ENCODE measurements at places on chromosomes 7 and 10.

DNA sequence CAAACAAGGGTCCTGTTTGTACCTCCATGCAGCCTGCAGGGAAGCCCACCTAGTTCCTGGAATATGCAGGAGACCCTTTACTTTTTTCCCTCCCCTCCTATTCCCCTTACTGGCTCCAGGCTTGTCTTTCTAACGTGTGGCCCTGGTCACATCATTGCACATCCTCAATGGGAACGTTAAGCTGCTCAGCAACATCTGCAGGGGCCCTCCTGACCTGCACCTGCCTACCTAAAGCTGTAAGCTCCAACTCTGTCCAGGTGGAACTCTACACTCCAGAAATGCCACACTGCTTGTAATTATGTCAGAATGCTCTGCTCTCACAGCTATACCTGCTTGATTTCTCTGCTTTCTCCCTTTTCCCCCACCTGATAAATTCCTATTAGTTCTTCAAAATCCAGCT is 72.1 kb downstream of the ARMC3 start:
- no peak for DNase-seq

- no peak for DNase-seq
These were observed 15.1 kb downstream of the ATP6V1F start for GRCh38 chr7:128877756-128878120.

DNA sequence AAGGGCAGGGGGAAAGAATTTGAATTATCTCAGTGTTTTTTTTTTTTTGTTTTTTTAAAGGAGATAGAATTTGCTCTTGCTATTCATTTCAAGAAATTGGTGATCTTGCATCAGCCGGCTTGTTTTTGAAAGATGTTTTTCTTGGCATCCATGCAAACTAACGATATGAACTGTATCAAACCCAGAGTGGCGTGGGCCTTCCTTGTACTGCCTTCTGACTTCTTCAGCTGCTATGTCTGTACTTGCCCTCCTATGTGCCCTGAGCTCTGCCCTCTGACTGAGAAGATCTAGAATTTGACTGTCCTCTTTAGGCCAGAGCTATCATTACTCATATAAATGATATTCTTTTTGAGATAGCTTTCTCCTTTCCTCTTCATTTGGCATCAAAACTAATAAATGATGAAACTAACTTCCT is 183.1 kb downstream of the EXOC4 start:
- no peak for DNase-seq

GRCh38 chr7:135862586-135863340 is 114.2 kb upstream of the FAM180A start:
- DNase-seq = peak; percentile 89

DNA sequence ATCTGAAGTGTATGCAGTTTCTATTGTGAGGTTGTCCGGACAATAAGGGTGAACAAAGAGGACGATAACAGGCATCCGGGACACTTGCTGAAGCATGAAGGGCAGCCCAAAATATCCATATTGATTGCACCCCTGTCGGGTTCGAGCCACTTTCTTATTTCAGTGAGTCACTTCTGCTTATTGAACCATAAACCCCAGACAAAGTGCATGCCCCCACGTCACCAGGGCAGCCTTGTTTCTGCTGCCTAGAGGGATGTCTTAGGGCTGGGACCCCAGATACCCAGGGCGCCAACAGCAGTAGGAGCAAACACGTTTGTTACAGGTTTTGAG is 175.3 kb upstream of the LYZL1 start:
- no peak for DNase-seq

- DNase-seq = no peak
These were observed 5.4 kb downstream of the KIF11 start for GRCh38 chr10:92598321-92598720.

DNA sequence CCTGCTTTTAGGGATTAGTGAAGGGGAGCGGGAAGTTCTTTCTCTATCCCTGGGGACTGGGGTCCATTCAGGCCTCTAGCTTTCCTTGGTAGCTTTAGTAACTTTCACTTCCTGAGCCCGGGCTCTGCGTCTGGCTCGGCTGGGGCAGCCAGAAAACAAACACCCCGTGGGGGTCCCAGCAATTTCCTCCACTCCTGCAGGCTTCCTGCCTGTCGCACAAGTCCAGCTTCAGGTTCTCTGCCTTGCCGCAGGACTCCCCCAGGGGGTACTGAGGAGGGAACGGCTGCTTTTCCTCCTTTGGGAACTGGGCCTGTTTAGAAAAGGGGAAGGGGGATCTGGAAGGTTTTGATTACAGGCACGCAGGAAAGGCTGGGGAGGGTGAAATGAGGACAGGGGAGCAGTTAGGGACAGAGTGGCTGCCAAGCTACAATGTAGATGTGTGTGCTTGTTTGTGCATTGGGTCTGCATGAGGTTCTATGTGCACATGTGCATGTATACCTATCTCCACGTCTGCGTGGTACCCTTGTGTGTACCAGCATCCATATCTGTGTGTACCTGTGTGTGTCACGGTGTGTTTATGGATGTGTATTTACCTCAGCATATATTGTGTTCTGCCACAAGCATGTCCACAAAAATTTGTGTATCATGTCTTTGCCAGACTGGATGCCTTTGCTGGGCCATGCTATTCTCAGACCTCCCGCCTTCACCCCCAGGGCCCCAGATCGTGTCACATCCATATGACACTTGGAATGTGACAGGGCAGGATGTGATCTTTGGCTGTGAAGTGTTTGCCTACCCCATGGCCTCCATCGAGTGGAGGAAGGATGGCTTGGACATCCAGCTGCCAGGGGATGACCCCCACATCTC is 2.0 kb downstream of the KAZALD1 start:
- DNase-seq = no peak

GRCh38 chr10:42879380-42880254 is 97.0 kb downstream of the BMS1 start:
- no peak for DNase-seq

DNA sequence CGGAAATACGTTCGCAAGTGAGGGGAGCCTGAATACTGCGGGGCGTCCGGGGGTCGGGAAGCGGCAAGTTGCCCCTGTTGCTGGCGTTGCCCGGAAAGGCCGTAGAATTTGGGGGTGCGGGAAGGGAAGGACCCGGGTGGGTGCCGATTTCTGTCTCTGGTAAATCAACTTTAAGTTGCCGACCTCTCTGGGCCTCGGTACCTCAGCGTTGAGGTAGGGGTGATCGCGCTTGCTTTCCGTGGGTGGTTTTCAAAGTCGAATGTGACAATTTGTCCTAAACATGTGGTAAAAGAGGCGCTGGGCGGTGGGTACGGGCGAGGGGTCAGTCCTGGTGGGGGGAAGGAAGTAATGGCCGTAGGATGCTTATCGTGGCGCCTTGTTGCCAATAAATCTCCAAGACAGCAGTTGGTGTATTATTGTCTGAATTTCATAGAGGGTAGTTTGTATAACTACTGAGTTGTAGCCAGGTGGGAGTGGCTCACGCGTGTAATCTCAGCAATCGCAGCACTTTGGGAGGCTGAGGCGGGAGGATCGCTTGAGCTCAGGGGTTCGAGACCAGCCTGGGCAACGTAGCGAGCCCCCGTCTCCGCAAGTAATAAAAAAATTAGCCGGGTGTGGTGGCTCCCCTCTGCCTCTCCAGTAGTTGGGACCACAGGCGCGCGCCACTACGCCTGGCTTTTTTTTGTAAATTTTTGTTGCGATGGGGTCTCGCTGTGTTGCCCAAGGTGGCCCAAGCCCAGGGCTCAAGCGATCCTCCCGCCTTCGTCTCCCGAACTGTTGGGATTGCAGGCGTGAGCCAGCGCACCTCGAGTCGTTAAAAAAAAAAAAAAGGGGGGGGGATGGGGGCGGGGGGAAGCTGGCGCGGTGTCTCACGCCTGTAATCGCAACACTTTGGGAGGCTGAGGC is 644 bp downstream of the BUD23 start:
- no peak for DNase-seq

- DNase-seq = no peak
These were observed 16.0 kb downstream of the SAMD8 start for GRCh38 chr10:75127471-75127870.

DNA sequence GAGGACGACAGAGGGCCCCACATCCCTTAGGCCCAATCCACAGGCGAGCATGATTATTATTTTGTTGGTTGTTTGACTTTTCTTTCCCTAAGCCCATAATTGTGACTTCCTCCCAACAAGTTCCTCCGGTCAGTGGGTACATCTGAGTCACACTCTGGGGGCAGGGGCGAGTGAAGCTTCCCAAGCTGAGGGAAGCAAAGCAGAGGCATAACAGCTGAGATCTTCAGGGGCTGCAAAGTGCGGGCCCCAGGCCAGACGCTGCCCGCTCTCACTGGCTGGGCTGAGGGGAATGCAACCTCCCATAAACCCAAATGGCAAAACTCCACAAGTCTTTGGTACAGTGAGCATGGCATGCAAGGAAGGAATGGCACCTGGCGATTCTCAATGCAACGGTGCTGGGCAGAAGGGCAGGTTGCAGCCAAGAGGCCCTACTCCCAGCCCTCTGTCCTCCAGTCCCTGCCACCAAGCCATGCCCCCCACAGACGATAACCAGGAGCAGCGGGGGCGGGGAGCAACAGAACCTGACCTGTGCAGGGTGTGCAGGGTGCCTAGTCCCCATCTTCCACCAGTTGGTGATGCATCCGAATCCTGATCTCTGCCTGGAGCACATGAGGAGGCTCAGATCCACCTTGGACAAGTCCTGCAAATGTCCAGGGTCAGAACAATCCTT is 25.3 kb downstream of the TNS3 start:
- DNase-seq = no peak

DNA sequence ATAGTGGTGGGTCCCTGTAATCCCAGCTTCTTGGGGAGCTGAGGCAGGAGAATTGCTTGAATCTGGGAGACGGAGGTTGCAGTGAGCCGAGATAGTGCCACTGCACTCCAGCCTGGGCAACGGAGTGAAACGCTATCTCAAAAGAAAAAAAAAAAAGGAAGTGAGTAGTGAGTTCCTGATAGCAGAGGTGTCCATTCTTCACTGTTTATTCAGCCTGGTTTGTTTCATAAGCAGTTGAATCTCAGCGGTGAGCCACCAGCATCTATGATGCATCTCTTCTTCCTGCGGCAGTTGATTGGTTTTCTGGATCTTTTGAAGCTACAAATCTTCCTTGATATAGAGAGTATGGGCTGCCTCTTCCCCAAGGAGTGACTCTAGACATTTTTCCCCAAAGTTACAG is 316.1 kb upstream of the MTPN start:
- DNase-seq = no peak

- no peak for DNase-seq
These were observed 19.5 kb upstream of the CARD11 start for GRCh38 chr7:3063016-3063753.

- DNase-seq = peak; percentile 6
These were observed 1110.6 kb downstream of the TYW1 start for GRCh38 chr7:68107261-68107660.

- no peak for DNase-seq
These were observed 135.7 kb upstream of the GDF10 start for GRCh38 chr10:47164126-47164799.

- no peak for DNase-seq
These were observed 65.7 kb upstream of the INSIG1 start for GRCh38 chr7:155231941-155232340.

GRCh38 chr7:75989500-75990388 is 4.7 kb downstream of the TMEM120A start:
- no peak for DNase-seq

DNA sequence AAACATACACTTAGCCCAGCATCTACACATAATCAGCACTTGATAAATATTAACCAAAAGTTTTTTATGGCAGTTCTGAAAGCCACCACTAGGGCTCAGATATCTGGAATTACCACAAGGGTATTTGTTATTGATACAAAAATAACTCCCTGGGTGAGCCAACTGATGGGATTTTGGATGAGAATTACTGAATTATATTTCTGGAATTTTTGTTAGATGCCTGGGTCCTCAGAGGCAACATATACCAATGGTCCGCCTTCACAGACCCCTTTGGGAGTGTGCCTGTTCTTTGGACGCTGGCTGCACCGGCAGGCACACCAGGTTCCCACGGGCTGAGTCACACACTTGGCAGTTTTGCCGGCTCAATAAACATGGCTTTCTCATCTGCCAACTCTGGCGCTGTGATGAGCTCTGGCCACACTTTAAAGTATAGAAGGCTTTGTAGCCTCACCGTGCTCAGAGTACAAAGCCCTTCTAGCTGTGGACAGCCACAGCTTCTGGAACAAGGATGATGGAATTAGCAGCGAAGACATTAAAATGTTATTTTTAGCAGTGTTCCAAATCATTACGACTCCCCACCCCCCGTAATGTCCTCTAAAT is 24.5 kb upstream of the EEPD1 start:
- no peak for DNase-seq

DNA sequence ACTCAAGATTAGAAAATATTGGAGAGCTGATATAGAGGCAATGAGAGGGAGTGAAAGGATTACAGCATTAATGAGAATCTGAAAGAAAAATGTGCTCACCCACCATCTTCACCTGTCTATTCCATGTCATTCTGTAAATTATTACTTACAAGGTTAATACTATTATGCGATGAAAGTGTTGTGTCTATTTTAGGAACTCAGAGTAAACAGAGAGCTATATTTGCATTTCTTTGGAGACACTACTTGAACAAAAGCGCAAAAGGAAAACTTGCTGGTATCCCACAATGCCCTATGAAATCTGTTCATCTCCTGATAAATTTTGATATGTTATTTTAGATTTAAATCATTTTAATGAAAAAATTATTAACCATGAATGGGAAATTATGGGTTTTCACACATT is 196.1 kb downstream of the ZEB1 start:
- no peak for DNase-seq

DNA sequence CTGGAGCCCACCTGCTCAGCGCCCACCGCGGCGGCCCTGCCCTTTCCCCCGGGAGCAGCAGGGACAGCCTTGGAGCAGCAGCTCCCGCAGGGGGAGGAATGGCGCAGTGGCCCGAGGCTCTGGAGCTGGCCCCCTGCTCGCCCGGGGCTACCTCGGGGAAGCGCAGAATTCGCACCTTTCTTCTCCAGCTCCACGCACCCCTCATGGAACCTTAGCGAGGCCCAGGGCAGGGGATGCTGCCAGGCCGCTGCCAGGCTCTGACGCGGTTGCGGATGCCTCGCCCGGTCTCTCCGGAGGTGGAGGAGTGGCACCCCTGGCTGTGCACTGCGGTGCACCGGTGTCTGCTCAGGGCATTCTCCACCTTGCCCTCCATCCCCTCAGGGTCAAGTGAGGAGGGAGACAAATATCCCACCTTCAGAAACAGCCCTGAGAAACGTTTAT is 84.9 kb upstream of the MKI67 start:
- no peak for DNase-seq

- no peak for DNase-seq
These were observed 140.2 kb upstream of the AHR start for GRCh38 chr7:17158261-17158660.

GRCh38 chr10:127123626-127124025 is 72.8 kb downstream of the INSYN2A start:
- no peak for DNase-seq

GRCh38 chr10:10293481-10293951 is 724.2 kb upstream of the CELF2 start:
- no peak for DNase-seq

DNA sequence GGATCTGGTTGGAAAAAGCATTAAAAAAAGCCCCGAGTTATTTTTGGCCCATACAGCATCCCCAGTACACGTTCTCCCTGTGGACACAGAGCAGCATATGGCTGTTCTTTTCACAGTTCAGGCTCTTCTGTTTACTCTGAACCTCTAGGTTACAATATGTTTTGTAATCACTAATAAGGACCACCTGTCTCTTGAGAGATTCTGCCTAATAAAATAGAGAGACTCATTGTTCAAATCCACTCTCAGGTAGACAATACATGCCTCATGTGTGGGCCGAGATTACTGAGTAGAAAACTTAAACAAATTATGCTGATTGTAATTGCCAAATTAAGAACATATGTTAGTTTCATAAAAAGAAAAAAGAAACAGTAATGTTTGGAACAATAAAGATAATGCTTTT is 647.7 kb downstream of the GRM8 start:
- DNase-seq = no peak

Data from NCI-H187 (cell line).